ENCODE measurements at places on chromosomes 4 and X. TPM values are rescaled to one million over a fixed set of nuclear protein-coding genes. Genes with fewer than 3 reads are reported as not detected.

The POU3F4 gene
- polyA plus RNA-seq: 7.5 TPM

The RAB33A gene
- polyA plus RNA-seq: 0.50 TPM

The TRPC3 gene
- 1.00 TPM for polyA plus RNA-seq

The RBMX gene
- 514 TPM for polyA plus RNA-seq

- DNase-seq: no peak
Observed at GRCh38 chrX:95367286-95367685, 1317.4 kb upstream of the DIAPH2 start.

- DNase-seq: no peak
Observed at GRCh38 chr4:1026115-1026514, 14.7 kb downstream of the FGFRL1 start.

GRCh38 chr4:51851090-51851936 is 8.4 kb downstream of the DCUN1D4 start:
- no peak for DNase-seq

DNA sequence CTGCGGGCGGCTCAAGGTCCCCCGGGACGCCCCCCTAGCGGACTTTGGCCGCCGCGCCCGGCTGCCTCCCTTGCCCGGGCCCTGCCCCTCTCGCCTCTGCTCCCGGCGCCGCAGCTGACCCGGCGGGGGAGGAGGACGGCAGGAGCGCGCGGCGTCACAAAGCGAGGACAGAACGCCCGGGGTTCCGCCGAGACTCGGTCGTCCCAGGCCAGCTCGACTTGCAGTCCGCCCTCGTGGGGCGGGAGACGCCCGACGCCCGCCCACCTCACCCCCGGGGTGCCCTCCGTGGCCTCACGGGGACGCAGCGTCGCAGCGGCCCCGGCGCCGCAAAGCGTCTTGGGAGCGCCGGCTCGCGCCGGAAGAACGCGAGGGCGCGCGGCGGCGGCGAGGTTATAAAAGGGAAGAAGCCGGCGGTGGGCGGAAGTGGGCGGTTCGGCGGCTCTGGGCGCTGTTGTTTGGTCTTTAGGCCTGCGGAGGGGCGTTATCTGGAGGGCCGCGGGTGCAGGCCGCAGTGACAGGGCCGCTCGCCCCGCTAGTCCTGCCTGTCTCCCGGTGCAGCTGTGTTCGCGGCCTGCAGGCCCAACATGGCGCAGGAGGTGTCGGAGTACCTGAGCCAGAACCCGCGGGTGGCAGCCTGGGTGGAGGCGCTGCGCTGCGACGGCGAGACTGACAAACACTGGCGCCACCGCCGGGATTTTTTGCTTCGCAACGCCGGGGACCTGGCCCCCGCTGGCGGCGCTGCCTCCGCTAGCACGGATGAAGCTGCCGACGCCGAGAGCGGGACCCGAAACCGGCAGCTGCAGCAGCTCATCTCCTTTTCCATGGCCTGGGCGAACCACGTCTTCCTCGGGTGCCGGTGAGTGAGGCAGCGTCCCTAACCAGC is at the start of gene CDKN2AIP:
Gene CDKN2AIP, plus strand, starts transcription at position 423 of the 883 bp plus-strand sequence. Its CDS starts 162 bp downstream, at position 585.
- DNase-seq: peak; percentile 87

DNA sequence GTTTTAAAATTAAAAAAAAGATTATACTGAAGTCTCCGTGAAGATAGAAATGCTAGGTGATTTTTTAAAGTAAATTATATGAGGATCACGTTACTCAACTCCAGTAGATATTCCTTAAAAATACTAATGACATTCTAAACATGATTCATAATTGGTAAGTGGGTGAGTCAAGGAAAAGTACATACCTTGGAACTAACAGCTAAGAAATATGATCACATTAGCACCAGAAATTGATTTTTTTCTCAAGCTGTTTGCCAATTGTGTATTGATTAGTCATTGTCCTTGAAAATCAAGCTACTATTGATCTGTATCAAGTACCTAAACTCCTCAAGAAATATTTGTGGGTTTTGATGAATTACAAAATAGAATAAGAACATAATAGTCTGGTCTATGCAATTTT is 362.6 kb upstream of the PPP1R2C start:
- DNase-seq: no peak

DNA sequence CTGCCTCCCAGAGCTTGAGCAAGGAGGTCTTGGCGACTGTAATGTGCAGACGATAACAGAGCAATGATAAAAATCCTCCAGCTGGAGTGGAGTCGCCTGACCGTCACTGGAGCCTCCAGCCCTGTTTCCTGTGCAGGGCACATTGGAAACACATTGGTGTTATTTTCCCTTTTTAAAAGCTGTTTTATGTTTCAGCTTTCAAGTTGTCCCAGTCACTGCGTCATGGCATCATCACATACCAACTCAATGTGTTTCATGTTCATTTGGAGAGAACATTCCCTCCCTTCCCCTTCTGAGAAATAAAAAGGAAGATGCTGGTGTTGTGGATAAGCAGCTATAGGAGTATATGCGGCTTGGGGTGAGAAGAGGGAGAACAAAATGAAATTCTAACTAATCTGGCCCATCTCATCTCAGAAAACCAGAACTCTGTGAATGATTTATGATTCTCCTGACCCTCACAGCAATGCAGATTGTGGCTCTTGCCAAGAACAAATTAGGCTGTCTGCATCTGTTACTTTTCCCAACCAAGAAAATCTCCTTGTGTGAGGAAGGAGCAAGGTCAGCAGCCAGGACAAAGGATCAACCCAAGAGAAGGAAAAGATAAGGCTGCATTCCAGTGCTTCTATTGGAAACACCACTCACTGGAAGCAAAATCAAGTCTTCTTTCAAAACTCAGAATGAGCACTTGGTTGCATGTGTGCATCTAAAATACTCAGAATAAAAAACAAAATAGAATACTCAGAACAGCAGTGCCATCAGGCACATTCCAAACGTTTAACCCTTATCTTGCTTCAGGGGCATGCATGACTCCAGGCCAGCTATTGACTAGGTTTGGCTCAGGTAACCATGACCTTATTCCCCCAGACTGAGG is 134.4 kb downstream of the RASL11B start:
- DNase-seq: no peak
